Endodermal cell (in vitro differentiated cells): ENCODE measurements at places on chromosomes 7 and 10.

- H3K36me3 ChIP-seq: no peaks in the 10 kb centered on the region
- peak overlapping the region; percentile 38 for H3K4me3 ChIP-seq
- peaks cover 25% of the 10 kb centered on the region for H3K4me1 ChIP-seq
- peak; percentile 72 for DNase-seq
These were observed 257.9 kb downstream of the FGFR2 start for GRCh38 chr10:121340271-121340831.

DNA sequence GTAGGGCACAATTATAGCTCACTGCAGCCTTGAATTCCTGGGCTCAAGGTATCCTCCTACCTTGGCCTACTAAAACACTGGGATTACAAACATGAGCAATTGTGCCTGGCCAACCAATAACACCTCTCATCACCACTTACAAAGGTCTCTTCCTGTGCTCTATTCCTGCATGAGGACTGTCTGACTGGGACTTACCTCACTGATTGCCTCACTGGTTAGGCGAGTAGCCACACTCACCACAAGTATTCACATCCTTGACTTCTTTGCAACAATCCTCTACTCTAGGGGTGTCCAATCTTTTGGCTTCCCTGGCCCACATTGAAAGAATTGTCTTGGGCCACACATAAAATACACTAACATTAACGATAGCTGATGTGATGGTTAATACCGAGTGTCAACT, 22.6 kb upstream of the PDIA4 start:
- no peak overlapping the region for H3K4me3 ChIP-seq
- H3K36me3 ChIP-seq: no peaks in the 10 kb centered on the region
- DNase-seq: no peak

DNA sequence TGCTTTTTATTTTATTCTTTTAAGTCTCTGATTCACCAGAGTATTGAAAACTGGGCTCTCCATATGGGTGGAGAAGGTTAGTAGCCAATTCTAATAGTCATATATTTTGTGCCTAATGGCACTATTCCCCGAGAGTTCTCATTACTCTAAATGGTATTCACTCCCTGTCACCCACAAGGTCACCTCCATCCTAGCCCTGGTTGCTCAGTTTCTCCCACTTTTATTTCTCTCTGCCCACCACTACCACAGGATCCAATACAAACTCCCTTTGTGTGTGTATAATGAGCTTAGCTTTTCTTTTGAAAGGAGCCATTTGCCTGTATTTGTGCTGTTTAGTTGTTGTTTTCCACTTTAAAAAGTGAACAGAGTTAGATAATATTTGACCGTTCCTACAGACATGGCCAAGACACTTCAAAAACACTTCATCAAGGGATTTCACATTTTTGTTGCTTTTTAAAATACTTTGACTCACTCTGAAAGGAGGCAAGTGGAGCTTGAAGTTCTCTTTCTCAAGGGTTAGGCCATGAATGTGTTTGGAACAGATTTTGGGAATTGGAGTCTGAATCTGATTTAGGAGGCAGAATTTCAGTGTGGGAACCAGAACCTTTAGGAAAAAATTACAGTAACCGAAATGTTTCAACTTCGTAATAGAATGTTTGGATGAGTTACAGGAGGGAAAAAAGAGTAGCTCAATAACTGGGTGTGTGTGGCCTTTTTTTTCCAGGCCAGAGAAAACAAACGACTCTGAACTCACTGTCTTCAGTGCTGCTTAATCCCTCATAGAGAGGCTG, 321.3 kb downstream of the BICC1 start:
- DNase-seq: no peak
- no peaks in the 10 kb centered on the region for H3K4me1 ChIP-seq
- no peaks in the 10 kb centered on the region for H3K36me3 ChIP-seq
- no peaks in the 10 kb centered on the region for H3K27me3 ChIP-seq
- H3K27ac ChIP-seq: no peak overlapping the region

- H3K27me3 ChIP-seq: no peaks in the 10 kb centered on the region
- H3K27ac ChIP-seq: no peak overlapping the region
- H3K36me3 ChIP-seq: peaks cover 36% of the 10 kb centered on the region
- H3K4me1 ChIP-seq: no peaks in the 10 kb centered on the region
These were observed 46.2 kb downstream of the WDR37 start for GRCh38 chr10:1102416-1102815.

DNA sequence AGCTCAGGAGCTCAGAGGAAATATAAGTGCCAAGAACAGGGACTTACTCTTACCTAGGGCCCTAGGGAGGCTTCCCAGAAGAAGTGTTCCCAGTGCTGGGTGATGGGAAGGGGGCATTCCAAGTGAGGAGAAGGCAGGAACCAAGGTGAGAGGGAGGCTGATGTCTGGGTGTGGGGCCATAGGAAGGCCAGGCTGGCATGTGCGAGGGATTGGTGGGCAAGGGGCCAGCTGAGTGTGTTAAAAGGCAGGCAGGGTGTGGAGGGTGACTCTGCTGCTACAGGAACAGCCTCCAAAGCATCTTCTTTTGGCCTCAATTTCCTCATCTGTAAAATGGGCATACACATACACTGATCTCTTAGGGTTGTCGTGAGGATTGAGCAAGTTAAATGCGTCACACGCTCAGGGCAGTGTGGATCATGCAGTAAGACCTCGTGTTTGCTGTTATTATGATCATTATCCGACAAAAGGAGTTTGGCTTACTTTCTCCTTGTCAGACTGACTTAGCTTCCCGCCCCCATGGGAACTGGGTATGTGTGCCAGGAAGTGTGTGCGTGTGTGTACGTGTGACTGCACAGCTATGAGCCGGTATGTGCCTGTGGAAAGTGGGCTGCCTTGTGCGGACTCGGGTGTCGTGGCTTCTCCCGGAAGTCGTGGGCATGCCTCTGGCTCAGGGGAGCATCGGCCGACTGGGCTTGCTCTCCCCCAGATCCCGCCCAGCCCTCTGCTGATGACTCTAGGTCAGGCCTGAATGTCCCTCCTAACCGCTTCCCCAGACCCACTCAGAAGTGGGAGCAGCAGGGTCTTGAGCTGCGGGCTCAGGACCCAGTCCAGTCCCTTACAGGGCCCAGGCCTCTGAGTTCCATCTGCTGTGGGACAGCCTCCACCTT, 59.6 kb downstream of the NEURL1 start:
- peaks cover 35% of the 10 kb centered on the region for H3K27me3 ChIP-seq
- no peak overlapping the region for H3K4me3 ChIP-seq
- H3K4me1 ChIP-seq: no peaks in the 10 kb centered on the region

GRCh38 chr10:31686599-31686998, 242.0 kb downstream of the ARHGAP12 start:
- H3K4me3 ChIP-seq: no peak overlapping the region
- no peak for DNase-seq
- no peaks in the 10 kb centered on the region for H3K27me3 ChIP-seq
- H3K36me3 ChIP-seq: no peaks in the 10 kb centered on the region

GRCh38 chr10:17229016-17229716, 1.1 kb downstream of the VIM start:
- peaks cover 28% of the 10 kb centered on the region for H3K36me3 ChIP-seq
- H3K4me1 ChIP-seq: no peaks in the 10 kb centered on the region
- peaks cover 34% of the 10 kb centered on the region for H3K27me3 ChIP-seq
- peak overlapping the region; percentile 93 for H3K4me3 ChIP-seq
- peak overlapping the region; percentile 99 for H3K27ac ChIP-seq

DNA sequence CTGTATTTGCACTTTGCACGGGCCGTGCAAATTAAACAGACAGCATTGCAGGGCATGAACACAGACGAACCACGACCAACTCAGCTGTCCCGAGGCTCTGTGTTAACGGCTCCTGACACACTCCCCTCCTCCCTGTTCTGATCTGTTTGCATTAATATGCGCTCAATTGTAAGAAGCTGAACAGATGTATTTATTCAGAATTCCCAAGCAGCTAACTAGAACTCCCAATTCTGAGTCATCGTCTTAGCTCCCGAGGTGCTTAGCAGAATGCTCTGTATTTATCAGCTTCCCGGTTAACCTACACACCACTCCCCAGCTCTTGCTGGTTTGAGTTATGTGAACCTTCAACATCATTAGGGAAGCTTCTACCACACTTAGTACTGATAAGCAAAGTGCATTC, 286.4 kb downstream of the PTPRN2 start:
- H3K36me3 ChIP-seq: no peaks in the 10 kb centered on the region
- no peaks in the 10 kb centered on the region for H3K4me1 ChIP-seq
- H3K27ac ChIP-seq: no peak overlapping the region
- H3K27me3 ChIP-seq: no peaks in the 10 kb centered on the region

- H3K27ac ChIP-seq: peak overlapping the region; percentile 72
- no peaks in the 10 kb centered on the region for H3K27me3 ChIP-seq
- no peak for DNase-seq
- H3K36me3 ChIP-seq: no peaks in the 10 kb centered on the region
- H3K4me3 ChIP-seq: no peak overlapping the region
These were observed 193.5 kb downstream of the SEC23IP start for GRCh38 chr10:120086066-120086465.

- H3K4me1 ChIP-seq: no peaks in the 10 kb centered on the region
- H3K27me3 ChIP-seq: no peaks in the 10 kb centered on the region
- no peaks in the 10 kb centered on the region for H3K36me3 ChIP-seq
- no peak overlapping the region for H3K4me3 ChIP-seq
These were observed 259.8 kb upstream of the AOAH start for GRCh38 chr7:36984041-36984521.

DNA sequence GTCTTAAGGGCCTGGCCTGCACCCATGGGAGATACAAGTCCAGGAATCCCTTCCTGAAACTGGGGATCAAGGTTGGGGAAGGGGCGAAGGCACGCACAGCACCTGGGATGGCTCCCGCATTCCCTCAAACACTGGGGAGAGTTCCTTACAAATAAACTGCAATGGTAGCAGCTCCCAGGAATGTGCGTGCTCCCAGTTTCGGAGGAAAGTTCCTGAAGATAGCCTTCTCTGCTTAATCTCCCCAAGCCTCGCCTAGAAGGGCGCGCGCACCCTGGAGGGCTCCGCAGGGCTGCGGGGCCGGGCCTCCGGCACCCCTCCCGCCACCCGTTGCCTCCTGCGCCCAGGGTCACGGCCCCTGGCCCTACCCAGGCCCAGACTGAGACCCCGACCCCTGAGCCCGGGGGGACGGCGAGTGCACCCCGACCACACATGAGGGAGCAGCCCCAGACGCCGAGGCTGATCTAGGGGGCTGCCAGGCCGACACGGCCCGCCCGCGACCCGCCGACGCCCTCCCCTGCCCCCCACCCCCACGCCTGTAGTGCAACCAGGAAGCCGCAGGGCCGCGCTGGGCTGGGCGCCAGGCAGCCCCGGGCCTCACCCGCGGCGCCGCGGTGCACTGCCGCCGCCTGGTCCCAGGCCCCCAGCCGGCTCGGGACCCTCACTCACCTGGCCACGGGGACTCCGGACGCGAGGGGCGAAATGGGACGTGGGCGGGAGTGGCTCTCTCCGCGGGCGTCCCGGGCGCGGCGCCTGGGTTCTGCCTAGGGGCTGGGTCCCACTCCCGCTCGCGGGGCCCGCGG, 460 bp downstream of the ANXA11 start:
- peaks cover 7% of the 10 kb centered on the region for H3K36me3 ChIP-seq
- no peaks in the 10 kb centered on the region for H3K27me3 ChIP-seq
- H3K27ac ChIP-seq: no peak overlapping the region
- DNase-seq: peak; percentile 69
- peaks cover 3% of the 10 kb centered on the region for H3K4me1 ChIP-seq

DNA sequence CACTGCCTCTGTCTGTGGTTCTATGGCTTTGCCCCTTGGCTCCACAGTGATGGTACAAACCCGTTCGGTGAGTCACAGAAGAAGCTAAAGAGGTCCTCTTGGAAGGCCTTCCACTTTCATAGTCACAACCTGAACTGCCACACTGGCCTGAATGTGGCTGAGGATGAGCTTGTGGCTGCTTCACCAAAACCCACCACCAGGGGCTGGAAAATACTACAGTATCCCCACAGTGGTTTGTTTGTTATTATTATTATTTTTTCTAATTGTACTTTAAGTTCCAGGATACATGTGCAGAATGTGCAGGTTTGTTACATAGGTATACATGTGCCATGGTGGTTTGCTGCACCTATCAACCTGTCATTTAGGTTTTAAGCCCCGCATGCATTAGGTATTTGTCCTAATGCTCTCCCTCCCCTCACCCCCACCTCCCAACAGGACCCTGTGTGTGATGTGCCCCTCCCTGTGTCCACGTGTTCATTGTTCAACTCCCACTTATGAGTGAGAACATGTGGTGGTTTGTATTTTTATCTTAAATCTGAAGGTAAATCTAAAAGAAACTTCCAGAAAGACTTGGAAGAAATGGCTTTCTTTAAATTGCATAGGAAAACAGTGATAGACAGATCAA, 160.8 kb upstream of the NPSR1 start:
- no peak overlapping the region for H3K27ac ChIP-seq
- no peaks in the 10 kb centered on the region for H3K4me1 ChIP-seq
- H3K4me3 ChIP-seq: no peak overlapping the region
- no peaks in the 10 kb centered on the region for H3K36me3 ChIP-seq

- H3K4me3 ChIP-seq: no peak overlapping the region
- no peak overlapping the region for H3K27ac ChIP-seq
- peak; percentile 65 for DNase-seq
These were observed 61.5 kb downstream of the INSIG1 start for GRCh38 chr7:155358948-155359712.

GRCh38 chr10:110034596-110034995, 26.8 kb downstream of the ADD3 start:
- no peak for DNase-seq
- H3K27me3 ChIP-seq: no peaks in the 10 kb centered on the region
- no peaks in the 10 kb centered on the region for H3K4me1 ChIP-seq
- no peak overlapping the region for H3K4me3 ChIP-seq
- no peaks in the 10 kb centered on the region for H3K36me3 ChIP-seq

DNA sequence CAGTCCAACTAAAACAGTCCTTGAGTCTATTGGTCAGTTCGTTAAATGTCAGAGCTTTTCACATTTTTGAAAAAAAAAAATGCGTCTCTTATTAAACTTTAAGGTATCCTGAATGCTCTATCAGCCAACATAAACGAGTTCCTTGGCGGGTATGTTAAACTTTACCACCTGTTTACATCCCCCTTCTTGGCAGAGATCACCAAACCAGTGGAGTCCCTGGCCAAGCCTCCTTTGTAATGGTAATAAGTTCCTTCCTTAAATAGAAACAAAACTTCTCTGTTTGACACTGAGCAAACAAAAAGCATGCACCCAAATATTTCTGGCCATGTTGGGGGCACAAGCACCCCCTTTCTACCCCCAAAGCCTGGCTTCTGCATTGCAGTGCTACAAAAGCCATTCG, 3.2 kb downstream of the TRIL start:
- H3K36me3 ChIP-seq: no peaks in the 10 kb centered on the region
- H3K27me3 ChIP-seq: peaks cover 28% of the 10 kb centered on the region
- H3K4me1 ChIP-seq: no peaks in the 10 kb centered on the region
- H3K27ac ChIP-seq: no peak overlapping the region
- H3K4me3 ChIP-seq: no peak overlapping the region
